Psoas muscle (tissue), 8 donors: ENCODE measurements at places on chromosomes 4 and X. TPM values are rescaled to one million over a fixed set of nuclear protein-coding genes. Genes with fewer than 3 reads are reported as not detected.

GRCh38 chrX:97705936-97706335, 822.2 kb downstream of the RPA4 start:
- no peak for DNase-seq

DNA sequence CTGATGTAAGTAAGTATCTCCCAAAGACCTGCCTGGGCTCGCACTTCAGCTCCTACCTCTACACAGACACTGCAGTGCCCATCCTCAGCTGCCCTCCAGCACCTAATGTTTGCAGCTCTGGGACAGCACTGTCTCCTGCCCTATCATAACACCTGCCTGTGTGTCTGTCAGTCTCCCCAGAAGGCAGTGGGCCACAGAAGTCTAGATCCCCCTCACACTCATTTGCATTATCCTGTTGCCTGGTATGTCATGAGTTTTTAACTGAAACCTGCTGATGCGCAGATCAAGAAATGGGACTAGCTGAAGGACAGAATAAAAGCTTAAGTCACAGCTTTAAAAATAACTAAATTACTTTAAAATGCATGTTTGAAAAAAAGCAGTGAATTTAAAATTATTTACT, 43.0 kb downstream of the LRP2BP start:
- no peak for DNase-seq

CDS1 gene
- total RNA-seq: not detected

- DNase-seq: no peak
Measured at GRCh38 chr4:89196745-89197144, 85.4 kb downstream of the TIGD2 start.

CT45A5 gene
- total RNA-seq: not detected

DNA sequence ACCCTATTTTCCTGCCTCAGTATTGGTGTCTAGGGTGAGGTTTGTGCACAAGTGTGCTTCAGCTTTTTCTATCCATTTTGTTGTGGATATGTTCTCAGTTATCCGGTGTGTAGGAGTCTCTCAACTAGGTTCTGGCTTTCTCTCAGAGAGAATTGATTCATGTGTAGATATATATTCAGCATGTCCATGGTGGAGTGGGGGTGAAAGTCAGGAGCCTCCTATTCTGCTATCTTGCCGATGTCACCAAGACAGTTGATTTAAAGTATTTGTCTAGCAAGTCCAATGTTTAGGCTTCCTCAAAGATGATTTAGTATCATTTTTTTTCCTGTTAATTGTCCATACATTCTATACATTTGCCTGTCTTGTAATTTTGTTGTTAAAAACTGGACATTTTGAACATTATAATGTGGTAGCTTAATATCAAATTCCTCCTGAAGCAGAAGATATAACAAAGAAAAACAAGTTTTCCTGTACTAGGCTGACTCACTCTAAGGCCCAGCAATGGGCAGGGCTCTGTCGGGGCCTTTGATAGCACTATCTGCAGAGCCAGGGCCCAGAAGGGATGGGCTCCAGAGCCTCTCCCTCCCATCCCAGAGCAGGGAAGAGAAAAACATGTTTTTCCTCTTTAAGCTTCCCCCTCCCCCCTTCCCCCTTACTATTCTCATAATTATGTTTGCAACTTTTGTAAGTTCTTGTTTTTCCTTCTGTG, 37.6 kb downstream of the GLUD2 start:
- no peak for DNase-seq

GIMD1 gene
- total RNA-seq: not detected

DNA sequence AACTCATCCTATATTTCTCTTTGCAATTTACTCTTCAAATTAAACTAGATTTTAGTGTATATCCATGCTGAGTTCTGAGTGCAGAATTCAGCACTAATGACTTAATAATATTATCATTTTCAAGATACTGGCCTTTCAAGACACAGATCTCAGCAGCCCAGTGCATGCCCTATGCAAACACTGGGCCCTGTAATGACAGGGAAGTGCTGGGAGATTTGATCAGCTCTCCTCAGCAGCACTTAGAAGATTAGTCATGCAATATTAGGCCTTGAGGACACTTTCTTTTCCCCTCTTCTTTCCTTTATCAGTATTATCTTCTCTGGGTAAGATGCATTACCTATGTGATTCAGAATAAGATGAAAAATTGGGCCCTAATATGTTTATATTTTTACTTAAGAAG, 207.1 kb downstream of the PPP3CA start:
- DNase-seq: no peak

- no peak for DNase-seq
Measured at GRCh38 chr4:25783943-25784342, 78.8 kb downstream of the SEL1L3 start.

DNA sequence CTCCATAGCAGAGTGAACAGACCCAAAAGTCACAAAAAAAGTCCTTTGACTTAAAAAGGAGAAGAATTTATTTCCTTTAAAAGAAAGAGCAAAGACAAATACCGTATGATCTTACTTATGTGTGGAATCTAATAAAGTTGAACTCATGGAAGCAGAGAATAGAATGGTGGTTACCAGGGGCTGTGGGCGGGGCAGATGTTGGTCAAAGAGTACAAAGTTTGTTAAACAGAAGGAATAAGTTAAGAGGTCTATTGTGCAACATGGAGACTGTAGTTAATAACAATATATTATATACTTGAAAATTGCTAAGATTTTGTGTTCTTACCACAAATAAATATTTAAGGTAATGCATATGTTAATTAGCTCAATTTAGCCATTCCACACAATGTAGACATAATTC, 173.3 kb upstream of the S100G start:
- DNase-seq: no peak

MAP7D2 gene
- total RNA-seq: not detected

TCEAL5 gene
- total RNA-seq: not detected

DNA sequence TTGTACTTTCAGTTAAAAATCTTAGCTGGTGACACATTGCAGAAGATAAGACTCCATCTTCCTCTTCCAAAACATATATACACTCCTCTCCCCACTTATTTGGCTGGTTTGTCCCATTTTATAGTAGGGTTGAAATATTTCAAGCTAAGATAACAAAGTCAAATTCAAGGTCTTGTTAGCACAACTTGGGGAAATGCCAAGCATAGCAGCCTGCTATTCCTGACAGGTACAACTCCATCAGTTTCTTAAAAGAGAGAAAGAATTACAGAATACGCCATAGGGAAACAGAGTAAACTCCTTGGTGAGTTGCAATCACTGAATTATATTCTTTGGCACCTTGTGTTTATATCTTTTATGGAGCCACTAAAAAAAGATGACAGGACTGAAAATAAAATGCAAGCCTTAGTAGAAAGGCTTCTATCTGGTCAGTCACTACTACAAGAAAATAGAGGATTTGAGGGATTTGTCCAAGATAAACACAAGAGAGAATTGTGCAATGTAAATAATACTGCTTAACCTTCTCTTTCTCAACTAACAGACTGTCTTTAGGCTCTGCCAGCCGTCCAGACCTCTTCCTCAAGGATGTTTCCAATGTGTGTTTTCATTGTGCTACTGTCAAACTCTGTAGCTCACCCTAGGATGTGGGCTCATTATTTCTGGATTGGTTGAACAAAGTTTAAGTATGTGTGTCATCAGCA, 170.3 kb downstream of the VEGFC start:
- no peak for DNase-seq

- DNase-seq: no peak
Measured at GRCh38 chrX:122787231-122787630, 396.8 kb upstream of the GRIA3 start.

GRCh38 chrX:103685396-103685795, 1.1 kb downstream of the MORF4L2 start:
- no peak for DNase-seq

USP17L27 gene
- total RNA-seq: not detected
